ENCODE measurements at places on chromosomes 1 and 21.

DNA sequence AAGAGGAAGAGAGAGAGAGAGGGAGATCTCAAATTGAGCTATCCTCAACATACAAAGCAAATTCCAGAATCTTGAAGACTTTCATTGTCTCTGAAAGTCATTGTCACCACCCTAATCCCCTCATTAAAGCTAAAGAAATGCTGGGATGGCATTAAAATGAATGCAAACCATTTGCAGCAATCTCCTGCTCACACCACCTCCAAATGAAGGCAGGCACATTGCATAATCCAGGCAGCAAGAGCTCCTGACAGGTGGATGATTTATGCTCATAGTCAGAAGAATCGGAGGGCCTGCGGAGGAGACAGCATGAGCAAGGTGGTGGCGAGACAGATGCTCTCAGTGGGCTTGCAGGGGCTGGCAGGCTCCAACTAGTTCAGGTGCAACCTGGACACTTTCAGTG, 90.2 kb downstream of the ESRRG start:
- DNase-seq, result no peak

DNA sequence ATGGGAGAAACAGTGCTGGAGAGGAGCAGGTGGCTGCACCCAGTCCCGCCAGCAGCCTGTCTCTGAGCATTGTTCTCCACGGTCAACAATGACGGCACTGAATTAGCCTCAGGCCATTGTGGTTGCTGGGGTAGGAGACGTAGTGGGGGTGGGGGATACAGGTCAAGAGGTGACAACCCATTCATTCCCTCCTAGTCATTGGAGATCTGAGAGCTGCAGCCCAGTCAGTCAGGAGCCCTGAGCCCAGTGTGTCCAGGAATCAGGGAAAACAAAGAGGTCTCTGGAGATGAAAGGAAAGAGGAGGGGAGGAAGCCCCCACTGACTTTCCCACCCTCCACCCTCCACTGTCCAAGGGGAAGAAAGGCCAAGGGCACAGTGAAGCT, 15.3 kb downstream of the SMIM12 start:
- no peak for DNase-seq

DNA sequence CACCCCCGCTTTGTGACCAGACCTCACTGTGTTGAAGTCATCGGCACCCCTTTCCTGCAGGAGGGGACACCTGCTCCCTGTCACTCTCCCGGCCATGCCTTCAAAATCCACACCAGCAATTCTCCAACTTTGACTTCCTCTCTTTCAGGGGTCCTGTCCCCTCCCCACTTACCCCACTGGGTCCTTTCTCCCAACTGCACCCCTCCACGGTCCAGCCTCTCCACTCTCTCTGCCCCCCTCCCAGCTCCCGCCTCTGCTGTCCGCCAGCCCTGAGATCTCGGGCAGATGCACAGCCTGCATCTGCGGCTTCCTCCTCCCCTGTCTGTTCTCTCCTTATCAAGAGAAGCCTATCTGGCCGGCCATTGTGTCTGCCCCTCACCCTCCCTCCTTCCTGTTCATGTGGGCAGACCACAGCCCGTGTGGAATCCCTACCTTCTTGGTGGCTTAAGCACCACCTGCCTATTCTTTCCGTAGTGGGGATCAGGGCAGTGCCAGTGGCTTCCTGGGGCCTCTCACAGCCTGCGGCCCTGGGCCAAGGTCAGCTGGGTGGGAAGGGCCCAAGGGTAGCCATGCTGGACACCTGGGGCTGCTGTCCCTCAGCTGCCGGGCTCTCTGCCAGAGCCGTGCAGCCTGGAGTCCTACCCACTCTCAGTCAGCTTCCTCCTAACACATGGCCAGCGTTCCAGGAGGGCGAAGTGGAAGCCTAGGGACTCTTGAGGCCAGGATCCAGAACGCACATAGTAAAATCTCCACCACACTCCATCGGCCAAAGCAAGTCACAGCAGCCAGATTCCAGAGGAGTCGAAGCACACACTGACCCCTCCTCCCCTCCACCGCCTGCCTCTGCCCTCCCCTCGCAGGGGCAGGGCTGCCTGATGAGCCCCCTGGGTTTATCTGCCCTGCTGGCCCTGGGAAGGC, 5.1 kb upstream of the HES4 start:
- no peak for DNase-seq

- no peak for DNase-seq
Observed at GRCh38 chr1:156143765-156144489, 9.5 kb upstream of the SEMA4A start.

- DNase-seq, result no peak
Observed at GRCh38 chr21:28758042-28758882, 234.4 kb downstream of the LTN1 start.

DNA sequence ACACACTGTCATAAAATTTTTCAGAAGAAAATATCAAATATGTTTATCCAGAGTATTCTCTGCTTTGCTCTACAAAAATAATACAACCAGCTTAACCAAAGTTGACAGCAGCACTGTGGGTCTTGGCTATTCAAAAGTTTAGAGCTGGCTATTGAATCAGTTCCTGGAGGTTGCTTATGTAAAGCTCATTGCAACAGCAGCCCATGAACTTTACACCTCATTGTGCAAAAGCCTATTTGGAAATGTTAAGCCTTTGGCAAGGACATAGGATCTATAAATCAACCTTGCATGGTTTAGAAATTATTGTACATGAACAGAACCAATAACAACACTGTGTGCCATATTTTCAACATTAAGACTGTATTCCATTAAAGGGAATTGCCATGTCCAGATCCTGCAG, 714.9 kb downstream of the ADGRL2 start:
- DNase-seq, result no peak

GRCh38 chr1:77697441-77697840, 15.0 kb upstream of the ZZZ3 start:
- no peak for DNase-seq

DNA sequence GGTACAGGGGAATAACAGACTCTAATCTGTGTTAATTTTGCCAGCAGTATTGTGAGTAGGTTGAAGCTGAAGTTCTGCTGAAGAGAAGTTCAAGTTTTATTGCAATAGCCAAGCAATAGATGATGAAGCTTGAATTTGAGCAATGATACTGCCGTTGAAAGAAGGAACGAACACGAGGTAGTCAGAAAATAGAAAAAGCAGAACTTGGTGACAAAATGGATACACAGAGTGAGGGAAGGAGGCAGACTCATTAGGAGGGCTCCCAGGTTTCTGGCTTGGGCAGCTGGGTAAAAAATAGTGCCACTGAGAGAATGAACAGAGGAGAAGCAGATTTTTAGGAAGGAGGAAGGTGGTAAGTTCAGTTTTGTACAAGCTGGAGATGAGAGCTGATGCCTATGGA, 22.3 kb upstream of the AGO1 start:
- no peak for DNase-seq

- DNase-seq, result no peak
Observed at GRCh38 chr21:35925497-35925896, 134.8 kb downstream of the SETD4 start.

- no peak for DNase-seq
Observed at GRCh38 chr1:194159941-194160340, 973.5 kb upstream of the B3GALT2 start.

- DNase-seq, result no peak
Observed at GRCh38 chr1:8465013-8465412, 147.1 kb downstream of the SLC45A1 start.

GRCh38 chr1:203547147-203547546, 53.2 kb downstream of the OPTC start:
- DNase-seq, result no peak

DNA sequence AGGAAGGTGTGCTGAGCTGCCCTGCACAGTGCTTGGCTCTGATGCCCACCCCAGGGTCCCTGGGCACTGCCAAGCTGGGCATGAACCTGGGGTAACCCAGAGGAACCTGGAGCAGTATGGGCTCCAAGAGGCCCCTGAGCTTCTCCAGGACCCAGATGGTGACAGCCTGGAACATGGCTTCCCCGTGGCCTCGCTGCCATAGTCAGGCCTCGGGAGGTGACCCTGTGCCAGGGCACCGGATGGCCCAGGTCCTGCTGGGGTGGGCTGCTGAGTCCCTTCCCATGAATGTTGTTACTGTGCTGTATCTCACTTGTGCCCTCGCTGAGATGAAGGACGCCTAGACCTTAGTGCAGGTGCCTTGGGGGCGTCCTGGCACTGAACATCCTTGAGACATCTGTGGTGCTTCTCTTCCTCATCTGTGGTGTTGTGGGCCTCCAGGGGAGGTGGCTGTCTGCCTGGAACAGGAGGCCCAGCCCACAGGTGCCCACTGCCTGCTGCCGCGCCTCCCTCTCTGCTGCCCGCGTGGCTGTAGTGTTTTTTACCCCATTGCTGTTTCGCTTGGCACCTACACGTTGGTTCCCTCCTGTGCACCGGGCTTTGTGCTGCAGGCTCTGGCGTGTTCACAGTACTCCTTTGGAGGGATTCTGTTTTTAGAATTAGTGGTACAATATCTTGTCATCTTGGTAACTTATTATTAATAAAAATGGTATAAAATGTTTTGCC, 160.3 kb downstream of the PCBP3 start:
- DNase-seq, result no peak

DNA sequence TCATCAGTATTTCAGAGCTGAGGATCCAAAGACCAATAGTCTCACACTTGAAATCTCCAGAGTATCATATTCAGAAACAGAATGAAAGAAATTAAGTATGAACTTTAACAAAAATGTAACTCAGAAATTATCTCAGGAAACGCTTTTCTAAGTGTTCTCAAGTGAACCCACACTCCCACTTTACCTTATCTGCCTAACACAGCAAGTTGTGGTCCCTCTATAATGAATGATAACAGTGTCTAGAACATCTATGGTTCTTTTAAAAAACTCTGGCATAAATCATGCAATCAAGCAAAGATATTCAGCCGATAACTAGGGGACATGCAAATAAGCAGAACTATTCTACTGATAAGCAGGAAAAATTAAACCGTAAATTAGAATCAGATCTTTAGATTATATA, 1574.2 kb downstream of the PLA2G4A start:
- no peak for DNase-seq

DNA sequence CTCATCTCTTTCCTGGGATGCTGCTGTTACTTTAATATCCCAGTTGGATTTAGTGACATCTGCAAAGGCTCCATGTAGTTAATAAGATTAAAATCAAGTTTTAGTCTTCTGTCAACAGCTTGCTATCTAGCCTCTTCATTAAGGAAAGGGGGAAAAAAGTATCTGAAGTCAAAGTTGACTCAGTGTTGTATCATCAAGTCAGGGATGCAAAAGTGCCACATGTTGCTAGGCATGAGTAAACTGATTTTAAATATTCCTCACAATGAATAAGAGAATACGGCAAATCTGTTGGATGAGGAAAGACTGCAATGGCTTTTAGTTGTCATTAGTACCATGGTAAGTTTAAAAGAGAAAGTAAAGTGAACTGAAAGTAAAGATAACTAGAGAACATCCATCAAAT, 383.2 kb upstream of the ZRANB2 start:
- no peak for DNase-seq

DNA sequence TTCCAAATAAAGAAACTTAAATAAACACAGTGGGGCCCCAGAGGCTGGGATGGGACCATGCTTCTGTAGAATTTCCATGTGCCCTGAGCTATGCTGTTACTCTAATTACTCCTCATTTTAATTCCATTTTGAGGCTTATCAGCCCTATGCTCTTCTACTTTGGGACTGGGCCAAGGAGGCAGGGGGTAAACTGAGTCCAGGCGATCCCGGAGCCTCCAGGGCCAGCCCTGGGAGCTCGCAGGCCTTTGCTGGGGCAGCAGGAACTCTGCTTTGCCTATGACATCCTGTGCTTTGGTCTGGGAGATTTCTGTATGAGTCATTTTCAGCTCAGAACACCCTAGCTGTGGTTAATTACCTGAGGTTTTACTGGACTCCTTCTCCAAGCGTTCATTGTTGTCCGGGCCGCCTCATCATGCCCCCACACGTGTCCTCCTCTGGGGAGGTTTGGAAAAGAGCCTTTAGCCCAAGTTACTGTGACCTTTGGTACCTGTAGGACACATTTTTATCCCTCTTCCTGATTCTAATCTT, 95.7 kb downstream of the RHOU start:
- no peak for DNase-seq

DNA sequence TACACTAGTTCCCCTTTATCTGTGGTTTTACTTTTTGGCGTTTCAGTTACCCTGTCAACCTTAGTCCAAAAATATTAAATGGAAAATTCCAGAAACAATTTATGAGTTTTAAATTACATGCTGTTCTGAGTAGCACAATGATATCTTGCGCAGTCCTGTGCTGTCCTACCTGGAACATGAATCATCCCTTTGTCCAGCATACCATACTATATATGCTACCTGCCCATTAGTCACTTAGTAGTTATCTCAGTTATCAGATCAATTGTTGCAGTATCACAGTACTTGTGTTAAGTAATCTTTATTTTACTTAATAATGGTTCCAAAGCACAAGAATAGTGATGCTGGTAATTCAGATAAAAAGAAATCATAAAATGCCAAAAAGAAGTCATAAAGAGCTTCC, 52.7 kb downstream of the AGBL4 start:
- DNase-seq, result no peak

- no peak for DNase-seq
Observed at GRCh38 chr1:213484333-213484732, 433.3 kb downstream of the RPS6KC1 start.

DNA sequence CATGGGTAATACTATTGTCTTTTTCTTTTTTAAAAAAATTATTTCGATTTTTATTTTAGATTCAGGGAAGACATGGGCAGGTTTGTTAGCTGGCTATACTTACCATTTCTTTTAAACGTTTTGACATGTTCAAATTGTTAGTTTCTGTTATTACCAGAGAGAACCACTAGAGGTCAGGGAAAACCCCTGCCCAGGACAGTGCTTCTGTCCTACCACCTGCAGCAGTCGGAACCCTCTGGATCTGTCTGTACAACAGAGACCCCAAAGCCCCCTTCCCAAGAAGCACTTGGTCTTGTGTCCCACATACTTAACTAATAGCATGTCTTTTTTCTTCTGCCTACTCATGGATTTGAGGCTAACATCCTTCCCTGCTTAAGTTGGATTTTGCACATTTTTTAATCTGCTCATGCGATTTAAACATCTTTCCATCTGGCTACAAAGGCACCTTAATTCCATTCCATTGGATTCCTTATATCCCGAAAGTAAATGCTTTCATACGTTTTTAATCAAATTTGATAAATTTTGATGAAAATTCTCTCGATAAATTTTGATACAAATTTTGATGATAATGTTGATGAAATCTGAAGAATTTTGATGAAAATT, 10.0 kb upstream of the C1orf115 start:
- DNase-seq, result no peak

DNA sequence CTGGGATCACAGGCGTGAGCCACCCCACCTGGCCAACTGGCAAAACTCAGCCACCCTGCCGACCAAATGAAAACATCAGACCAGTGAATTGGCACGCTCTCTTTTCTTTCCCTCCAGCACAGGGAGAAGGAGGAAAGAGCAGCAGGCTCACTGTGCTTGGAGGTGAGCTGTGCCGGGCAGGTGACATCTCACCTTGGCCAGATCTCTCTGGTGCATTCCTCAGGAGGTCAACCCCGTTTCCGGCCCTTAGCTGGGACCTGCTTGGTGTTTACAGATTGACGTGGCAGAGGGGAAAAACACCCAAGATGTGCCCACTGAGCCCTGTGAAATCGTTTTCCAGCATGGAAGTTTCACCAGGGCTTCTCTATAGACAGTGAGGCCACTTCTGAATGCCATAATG, 45.1 kb downstream of the TMEM51 start:
- DNase-seq, result no peak

- no peak for DNase-seq
Observed at GRCh38 chr1:202086579-202087350, 36.0 kb upstream of the GPR37L1 start.
